Stimulated activated CD8-positive, alpha-beta memory T cell treated with anti-CD3 and anti-CD28 coated beads, Interleukin-4, amount 100 ng/mL, for 4 hours (primary cell): ENCODE measurements at places on chromosomes 7 and 10.
A peak's percentile ranks its signal among the peaks of the same experiment; 100 is the strongest.

- no peak for DNase-seq
Observed at GRCh38 chr7:6205971-6206660, 66.3 kb downstream of the CYTH3 start.

DNA sequence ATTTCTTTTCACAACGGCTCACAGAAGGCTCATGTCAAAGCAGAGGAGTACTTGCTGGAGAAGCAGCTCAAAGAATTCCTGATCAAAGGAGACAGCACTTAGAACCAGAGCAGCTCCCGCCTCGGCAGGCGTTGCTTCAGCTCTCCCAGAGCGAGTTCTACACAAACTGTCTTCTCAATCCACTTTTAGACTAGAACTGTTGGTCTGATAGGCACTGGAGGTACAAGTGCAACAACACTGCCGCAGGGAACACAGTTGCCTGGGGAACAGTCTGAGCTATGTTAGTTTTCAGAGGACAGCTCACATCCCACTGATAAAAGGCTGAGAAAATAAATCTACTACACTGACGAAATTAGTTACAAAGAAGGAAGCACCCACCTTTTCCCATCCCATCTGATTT lies 35.4 kb downstream of the CYTH3 start:
- no peak for DNase-seq

DNA sequence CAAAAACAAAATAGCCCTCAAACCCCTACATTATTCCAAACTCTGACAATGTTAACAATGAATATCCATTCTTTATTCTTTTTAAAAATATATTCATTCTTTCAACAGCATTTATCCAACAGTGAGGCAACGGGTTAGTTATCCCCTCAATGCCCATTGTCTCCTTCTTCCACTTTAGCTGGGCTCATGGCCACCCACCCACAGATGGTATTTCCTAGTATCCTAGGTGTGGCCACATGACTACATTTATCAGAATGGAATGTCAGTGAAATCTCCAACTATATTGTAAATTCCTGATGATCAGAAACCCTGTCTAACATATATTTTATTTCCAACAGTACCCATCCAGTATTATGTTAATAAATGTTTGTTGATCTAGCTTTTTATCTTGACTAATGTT lies 13.6 kb downstream of the HOXA1 start:
- no peak for DNase-seq

- DNase-seq, result no peak
Observed at GRCh38 chr7:142873281-142873784, 12.2 kb downstream of the TRPV6 start.

GRCh38 chr7:89332026-89332425 lies 536.5 kb upstream of the TEX47 start:
- no peak for DNase-seq

DNA sequence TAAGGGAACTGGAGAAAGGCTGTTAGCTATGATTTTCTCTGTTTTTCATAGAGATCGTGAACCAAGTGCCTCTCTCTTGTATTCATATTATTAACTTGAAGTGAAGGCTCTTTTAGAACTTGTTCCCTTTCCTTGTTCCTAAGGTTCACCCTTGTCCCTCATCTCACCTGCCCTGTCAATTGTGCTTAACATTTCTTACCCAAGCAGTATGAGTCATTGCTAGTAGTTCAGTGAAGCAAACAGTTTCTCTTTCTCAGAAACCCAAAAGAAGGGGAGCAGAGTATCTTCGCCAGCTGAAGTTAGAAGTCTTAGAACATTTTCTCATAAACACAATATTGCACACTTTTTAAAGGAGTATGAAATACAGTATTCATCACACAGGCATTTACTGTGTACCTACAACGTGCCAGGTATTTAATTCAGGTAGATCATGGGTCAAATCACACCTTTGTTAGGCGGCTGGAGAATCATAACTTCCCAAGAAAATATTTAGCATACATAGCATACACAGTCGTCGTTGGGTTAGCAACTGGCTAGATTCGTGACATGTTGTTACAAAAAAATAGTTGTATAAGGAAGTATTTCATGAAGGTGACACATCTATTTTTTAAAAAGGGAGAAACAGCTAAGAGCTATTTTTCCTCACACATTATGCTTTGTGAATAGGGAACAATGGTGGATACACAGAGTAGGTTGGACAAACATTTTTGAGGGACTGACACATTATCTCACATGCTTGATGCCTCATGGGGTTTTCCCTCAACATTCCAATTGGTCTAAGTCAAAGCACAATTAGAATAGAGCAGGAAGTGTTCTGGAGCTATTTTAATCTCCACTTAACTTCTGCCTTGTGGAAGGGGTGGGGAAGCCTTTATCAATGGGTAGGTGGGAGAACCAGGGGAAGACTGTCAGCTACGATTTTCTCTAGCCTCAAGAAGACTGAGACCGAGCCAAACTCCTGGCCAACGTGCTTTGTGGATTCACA lies 13.2 kb downstream of the HDAC9 start:
- DNase-seq, result no peak

DNA sequence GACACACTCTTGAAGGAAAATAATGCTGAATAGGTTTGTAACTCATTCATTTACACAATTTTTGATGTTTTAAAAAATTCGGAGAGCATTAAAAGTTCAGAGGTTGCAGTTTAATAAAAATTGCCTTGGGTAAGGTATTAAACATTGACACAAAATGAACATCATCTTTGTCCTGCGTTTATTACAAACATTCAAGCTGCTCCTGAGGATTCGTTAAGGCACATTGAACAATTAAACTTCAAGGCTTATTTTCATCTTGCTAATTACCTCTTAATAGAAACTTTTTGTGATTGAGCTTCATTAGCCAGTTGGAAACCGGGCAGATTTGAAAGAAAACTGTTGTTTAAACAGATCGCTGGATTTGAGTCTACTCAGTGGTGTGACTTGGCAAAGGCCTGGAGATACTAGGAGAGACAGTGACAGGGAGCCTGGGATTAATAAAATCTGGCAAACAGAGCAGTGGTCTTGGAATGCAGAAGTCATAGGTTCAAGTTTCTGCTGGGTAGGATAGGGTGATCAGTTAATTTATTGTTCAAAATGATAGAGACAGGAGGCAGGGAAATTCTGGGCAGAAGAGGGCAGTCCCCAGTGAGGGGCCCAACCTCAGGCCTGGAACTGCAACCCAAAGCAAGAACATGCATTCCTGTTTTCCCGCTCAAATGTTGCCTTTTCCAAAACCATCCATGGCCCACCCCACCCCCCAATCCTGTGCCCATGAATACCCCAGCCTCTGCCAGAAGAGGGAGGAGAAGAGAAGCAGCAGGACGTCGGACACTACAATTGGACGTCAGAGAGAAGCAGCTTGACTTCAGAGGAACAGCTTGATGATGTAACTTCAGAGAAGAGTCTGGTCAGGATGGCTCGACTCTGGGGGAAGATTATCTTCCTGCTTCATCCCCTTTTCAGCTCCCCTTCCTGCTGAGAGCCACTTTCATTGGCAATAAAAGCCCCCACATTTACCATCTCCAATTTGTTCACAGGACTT lies 43.5 kb upstream of the SLC35G1 start:
- no peak for DNase-seq

- DNase-seq, result no peak
Observed at GRCh38 chr10:74244097-74244685, 93.2 kb downstream of the ADK start.

- no peak for DNase-seq
Observed at GRCh38 chr10:121065330-121065729, 214.2 kb downstream of the WDR11 start.

GRCh38 chr7:45940939-45941338 lies 19.9 kb upstream of the IGFBP3 start:
- DNase-seq, result no peak

DNA sequence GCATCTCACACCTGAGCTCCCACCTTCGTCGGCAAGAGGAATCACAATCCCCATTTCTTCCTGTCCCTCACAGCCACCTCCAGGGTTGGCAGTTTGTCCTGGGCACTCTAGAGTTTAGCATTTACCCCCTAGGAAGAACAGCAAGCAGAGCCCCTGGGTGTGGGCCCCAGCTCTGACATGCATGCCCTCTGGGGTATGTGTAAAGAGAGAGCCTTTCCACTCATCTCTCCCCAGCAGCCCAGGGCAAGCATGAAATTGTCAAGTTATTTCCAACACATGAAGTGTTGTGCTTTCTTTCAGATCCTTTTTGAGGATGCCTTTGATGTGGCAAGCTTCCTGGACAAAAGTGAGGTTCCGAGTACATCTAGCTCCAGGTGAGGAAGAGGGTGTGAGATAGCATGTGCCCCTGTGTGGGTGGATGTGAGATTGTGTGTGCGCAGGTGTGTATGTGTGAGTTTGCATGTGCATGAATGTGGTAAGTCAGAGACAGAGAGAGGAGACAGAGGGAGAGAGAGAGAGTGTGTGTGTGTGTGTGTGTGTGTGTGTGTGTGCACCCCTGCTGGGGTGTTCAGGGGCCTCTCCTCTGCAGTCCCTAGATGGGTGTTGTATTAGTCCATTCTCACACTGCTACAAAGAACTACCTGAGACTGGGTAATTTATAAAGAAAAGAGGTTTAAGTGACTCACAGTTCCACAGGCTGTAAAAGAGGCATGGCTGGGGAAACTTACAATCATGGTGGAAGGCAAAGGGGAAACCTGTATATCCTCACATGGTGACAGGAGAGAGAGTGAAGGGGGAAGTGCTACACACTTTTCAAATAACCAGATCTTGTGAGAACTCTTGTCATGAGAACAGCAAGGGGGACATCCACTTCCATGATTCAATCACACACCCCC lies 18.1 kb downstream of the STRA8 start:
- no peak for DNase-seq

DNA sequence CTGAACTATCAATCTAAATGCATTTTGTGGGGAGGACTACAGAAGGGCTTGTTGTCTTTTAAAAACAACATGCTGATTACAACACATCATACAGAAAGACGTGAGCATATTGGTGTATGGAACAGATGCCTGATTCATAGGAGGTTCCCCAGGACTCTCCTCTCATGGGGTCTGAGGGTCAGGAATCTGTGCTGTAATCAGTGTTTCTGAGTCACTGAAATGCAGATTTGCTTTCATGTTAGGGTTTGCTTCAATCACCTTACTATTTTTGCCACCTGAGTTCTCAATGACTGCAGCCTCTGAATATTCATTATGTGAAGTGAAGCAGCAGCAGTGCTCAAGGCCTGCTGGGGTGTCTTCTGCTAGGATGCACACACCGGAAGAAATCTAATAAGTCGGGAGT lies 550 bp upstream of the ANK3 start:
- no peak for DNase-seq

DNA sequence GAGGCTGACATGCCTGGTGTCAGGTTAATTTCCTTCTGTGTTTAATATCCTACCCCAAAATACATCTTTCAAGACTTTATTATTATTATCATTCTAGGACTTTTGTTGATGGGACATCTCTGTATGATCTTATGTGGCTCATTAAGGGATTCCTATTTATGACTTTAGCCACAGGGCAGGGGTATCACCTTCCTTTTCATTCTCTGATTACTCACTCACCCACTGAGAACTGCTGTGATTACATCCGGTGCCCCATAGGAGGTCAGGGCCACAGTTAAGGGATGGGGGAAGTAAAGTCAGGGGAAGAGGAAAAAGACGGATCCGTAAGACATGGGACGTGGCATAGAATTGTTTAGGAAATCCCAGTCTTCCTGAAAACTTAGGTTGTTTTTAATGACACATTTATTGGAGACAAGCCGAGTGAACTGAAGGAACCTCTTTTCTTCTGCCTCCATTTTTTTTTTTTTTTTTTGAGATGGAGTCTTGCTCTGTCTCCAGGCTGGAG lies 61.0 kb upstream of the PITRM1 start:
- DNase-seq, result no peak

GRCh38 chr10:33136781-33137180 lies 178.8 kb upstream of the ITGB1 start:
- no peak for DNase-seq

DNA sequence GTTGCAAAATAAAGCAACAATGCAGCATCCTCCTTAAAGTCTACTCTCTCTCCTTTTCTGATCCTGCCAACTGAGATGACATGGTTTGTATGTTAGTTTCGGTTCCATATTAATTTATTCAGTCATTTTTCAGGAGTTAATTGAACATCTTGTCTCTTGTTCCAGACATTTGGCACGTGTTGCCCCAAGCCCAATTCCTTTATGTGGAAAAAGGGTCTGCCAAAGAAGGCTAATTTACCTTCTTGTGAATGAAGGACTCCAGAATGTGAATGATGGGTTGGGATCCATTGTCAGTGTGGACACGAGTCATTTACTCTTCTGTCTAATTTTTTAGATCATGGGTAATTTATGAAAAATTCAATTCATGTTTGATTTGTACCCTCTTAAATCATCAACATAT lies 350.9 kb upstream of the LRGUK start:
- no peak for DNase-seq

DNA sequence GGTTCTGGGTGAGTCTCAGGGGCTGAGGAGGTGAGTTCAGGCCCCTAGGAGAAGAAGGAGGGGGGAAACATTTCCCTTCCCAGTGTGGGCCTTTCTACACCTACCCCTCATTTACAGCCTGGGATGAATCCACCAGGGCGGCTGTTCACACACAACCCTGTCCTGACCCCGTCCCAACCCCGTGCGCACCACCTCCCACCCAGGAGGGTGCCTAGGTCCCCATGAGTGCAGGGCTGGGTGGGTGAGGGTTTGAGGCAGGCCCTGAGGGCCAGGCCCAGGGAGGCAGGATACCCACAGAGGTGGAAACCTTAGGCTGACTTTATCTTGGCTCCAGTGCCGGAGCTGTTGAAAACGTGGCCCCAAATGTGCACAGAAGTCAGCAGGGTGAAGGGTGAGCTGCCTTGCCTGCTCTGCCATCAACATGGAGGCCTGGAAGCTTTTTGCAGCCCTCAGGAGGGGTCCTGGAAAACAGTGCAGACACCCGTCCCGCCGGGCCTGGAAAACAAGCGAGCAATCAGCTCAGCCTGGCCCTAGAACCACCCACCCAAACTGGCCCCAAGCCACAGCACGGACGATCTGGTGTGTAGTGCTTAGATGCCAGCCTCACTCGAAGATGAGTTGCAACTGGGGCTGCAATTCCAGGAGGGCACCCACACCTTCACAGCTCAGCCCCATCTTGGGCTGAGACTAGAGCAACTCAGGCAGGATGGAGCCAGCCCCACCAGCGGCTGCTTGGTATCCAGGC lies 9.3 kb upstream of the RET start:
- DNase-seq, result no peak

DNA sequence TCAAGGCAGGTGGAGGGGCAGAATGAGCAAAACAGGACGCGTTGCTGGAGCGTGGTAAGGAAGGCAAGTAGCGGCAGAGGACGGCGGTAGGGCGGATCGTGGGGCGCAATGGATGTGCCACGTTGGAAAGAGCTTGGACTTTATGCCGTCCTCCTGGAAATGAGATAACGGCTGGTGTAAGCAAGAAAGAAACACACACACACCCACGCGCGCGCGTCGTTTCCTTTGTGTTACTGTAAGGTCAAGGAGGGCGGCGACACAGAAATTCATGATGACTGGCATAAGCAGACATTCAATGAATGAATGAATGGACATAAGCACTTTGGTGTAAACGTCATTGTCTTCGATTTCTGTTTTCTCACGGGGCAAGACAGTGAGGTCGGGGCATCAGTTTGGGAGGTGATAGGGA lies 683 bp upstream of the ENTPD7 start:
- peak; percentile 28 for DNase-seq

- no peak for DNase-seq
Observed at GRCh38 chr7:119908948-119909347, 364.0 kb upstream of the KCND2 start.
